ENCODE measurements at places on chromosomes 2 and 18. TPM values are rescaled to one million over a fixed set of nuclear protein-coding genes. Genes with fewer than 3 reads are reported as not detected.

The GALNT5 gene
- total RNA-seq, result 6.8 TPM

The COX5B gene
- total RNA-seq, result 313 TPM

The TNFAIP6 gene
- total RNA-seq, result not detected

DNA sequence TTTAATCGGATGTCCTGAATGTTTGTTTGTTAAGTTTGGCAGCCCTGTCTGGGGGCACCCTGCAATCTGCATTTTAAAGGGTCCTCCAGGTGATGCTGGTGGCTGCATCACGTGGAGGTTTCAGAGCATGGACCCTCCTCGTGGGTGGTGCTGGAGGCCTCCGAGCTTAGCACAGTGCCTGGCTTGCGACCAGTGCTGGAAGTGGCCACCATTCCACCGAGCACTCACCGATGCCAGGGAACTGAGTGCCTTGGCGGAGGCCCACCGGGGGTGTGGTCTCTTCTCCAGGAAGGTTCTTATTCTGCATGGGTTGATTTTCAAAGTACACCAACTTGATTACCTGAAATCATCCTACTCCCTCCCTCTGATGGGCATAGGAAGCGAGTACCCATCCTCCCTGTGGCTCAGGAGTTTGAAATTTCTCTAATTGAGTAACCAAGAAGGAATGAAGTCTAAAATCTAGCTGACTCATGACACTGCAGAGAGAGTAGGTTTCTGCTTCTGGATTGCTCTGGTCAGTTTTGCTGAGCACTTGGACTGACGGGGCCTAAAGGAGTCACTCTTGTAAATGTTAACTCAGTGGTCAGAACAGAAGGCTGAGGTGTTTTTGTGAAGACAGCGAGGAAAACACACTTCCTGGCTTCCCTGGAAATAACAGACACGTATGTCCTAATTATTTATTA, 58.1 kb upstream of the SLC66A3 start:
- DNase-seq, result no peak

DNA sequence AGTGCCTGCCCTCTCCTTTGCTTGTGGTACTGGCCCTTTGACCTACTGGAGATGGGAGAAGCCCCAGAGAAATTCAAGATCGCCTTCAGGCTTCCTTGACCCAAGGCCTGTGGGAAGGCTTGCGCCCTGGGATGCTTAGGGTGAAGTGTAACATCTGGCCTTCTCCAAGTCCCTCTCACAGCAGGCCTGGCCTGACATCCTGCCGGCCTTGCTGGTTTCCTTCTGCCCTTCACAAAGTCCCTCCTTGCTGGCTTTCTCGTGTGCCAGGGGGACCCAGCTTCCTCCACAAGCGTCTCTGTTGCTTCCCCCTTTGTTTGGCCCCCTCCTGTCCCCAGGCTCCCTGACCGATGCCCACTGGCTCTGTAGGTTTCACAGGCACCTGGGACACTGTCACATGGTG, 26.4 kb downstream of the TCF7L1 start:
- no peak for DNase-seq

DNA sequence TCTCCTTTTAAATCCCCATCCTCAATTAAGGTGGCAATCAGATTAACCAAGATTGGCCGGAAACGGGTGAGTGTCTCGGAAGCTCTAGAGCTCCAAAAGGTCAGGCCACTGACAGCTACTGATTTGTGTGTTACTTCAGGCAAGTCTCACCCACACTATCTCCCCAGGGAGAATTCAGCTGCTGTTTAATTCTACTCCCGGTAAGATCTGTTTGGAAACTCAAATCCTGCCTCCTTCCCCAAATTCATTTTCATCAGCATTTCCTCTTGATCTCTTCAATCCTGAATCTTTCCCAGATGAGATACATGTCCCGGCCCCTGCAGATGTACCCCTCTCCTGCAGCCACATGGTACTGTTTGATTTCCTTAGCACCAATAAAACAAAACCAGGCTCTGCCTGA, 34.9 kb downstream of the EFR3B start:
- DNase-seq, result no peak

GRCh38 chr2:121634354-121635307, 14.6 kb downstream of the CLASP1 start:
- DNase-seq, result no peak

- no peak for DNase-seq
Observed at GRCh38 chr2:142585785-142586184, 291.7 kb upstream of the KYNU start.

DNA sequence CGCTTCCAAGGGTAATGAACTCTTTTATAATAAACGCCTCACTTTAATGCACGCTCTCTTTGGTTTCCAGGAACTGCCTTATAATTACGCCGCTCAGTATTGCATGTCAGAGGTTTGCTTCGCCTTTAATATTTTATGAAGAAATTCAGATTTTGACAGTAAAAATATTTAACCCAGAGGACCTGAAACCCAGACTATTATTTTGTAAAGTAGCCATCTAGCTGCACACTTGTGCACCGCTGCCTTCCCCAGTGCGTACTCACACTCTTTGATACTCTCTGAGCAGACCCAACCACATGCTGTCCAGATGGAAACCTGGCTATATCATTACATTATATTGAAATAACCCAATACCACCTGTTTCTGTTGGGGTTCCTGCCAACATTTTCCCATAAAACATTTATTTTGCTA, 270.1 kb downstream of the C1D start:
- no peak for DNase-seq

GRCh38 chr2:163878718-163879117, 142.9 kb upstream of the FIGN start:
- no peak for DNase-seq

- no peak for DNase-seq
Observed at GRCh38 chr2:100077456-100077855, 64.9 kb downstream of the AFF3 start.

DNA sequence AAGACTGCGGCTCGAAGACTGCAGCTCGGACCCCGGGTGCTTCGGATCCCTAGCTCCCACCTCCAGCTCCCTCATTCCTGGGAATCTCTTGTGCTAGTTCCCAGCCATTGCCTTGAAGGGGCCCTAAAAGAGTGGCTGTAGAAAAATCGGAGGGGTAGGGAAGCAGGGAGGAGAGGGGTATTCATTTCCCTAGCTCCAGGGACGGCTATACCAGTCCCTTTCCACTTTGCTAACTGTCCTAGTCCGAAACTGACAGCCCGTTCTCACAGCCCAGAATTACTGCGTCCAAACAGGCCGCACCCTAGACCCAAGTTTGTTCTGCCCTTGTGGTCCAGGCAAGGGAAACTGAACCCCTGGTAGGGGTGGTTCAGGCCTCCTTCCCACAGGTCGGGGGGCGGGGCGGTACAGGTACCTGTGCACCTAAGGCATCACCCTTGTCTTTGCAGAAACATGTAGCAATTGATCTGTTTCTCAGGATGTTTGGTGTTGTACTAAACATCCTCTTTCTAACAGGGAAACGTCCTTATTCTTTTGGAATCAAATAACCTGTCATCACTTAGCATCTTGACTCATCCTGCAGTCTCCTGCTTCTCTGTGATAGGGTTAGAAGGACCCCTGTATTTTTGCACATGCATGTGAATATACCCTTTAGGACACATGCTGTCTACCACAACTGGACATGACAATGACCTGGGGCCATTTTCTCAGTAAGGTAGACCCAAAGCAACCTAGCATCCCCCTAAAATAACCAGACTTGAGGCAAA, 4.0 kb downstream of the EMX1 start:
- DNase-seq, result no peak

- no peak for DNase-seq
Observed at GRCh38 chr18:36702401-36703013, 126.3 kb downstream of the TPGS2 start.
